ENCODE measurements at places on chromosomes 7 and 10. TPM values are rescaled to one million over a fixed set of nuclear protein-coding genes. Genes with fewer than 3 reads are reported as not detected.

Gene LIPN
- total RNA-seq, result 0.41 TPM

GRCh38 chr7:824081-824480 lies 8.2 kb upstream of the SUN1 start:
- DNase-seq, result no peak
- no peak overlapping the region for H3K4me3 ChIP-seq
- no peaks in the 10 kb centered on the region for H3K36me3 ChIP-seq
- no peak overlapping the region for H3K27ac ChIP-seq
- no peaks in the 10 kb centered on the region for H3K27me3 ChIP-seq

Gene SCIN
- 141 TPM for total RNA-seq

Gene TFR2
- 0.79 TPM for total RNA-seq

GRCh38 chr7:29754874-29755490 lies 51.3 kb upstream of the WIPF3 start:
- no peaks in the 10 kb centered on the region for H3K27me3 ChIP-seq
- H3K4me1 ChIP-seq, result no peaks in the 10 kb centered on the region
- no peaks in the 10 kb centered on the region for H3K36me3 ChIP-seq
- no peak for DNase-seq
- no peak overlapping the region for H3K4me3 ChIP-seq
